Suprapubic skin (tissue), 4 donors: ENCODE measurements at places on chromosomes 12 and 14.

DNA sequence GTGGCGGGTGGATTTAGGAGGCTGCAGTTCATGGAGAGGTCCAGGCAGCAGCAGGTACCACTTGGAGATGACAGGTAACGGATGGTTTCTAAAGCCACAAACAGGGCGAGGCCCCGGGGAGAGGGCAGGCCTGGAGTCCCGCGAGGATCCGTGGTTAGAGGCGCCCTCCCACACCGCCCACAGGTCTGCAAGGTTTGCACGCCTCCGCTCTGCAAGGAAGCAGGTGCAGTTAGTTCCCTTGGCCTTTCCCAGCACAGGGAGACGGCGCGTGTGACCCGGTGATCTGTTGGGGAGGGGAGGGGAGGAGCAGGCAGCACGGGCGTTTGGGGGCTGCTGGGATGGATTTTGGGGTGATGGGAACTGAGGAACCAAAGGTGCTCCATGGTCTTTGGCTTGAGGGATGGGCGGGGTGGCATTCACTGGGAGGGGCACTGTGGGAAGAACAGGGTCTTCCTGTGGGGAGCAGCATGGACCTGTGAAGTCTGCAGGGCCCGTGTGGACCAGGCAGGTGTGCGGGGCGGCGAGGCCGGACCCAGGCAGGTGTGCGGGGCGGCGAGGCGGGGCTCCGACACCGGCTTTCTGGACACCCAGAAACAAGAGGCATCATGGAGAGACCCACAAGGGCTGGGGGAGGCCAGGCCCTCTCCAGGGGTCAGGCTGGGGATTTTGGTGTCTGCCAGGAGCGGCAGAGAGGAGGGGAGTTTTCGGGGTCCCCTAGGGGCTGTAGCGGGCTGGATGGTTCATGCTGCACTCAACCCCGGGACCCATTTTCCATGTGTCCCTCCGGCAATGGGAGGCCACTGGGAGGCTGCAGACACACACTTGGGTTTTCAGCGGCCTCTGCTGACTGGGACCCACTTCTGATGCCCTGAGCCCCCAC, 29.1 kb downstream of the NOC4L start:
- H3K27ac ChIP-seq, result no peak overlapping the region
- H3K4me3 ChIP-seq, result no peak overlapping the region
- peaks cover 93% of the 10 kb centered on the region for H3K27me3 ChIP-seq
- no peaks in the 10 kb centered on the region for H3K36me3 ChIP-seq

GRCh38 chr14:93379831-93380230, 32.8 kb downstream of the COX8C start:
- no peak overlapping the region for H3K4me3 ChIP-seq
- H3K27me3 ChIP-seq, result no peaks in the 10 kb centered on the region
- no peak for DNase-seq
- H3K4me1 ChIP-seq, result no peaks in the 10 kb centered on the region
- no peak overlapping the region for H3K27ac ChIP-seq

DNA sequence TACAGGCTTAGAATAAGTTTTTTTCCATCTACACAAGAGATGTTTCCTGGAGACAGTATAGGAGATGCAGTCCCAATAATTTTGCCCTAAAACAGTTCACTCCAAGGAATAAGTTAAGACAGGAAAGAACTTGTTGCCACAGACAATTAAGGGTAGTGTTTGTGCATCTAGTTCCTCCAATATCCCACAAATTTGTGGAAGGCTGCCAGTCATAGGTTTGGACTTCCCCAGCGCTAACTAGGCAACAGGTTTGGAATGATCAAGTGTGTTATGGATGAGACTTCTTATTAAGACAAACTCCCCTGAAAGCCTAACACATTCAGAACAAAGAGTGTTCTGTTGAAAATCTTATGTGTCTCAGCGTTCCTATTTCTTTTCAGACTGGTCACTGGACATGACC, 611.0 kb downstream of the CCER1 start:
- no peaks in the 10 kb centered on the region for H3K27me3 ChIP-seq
- H3K4me1 ChIP-seq, result peaks cover 3% of the 10 kb centered on the region

- no peak for DNase-seq
- peaks cover 58% of the 10 kb centered on the region for H3K4me1 ChIP-seq
- no peaks in the 10 kb centered on the region for H3K27me3 ChIP-seq
Measured at GRCh38 chr12:14394317-14395073, 29.0 kb downstream of the ATF7IP start.

DNA sequence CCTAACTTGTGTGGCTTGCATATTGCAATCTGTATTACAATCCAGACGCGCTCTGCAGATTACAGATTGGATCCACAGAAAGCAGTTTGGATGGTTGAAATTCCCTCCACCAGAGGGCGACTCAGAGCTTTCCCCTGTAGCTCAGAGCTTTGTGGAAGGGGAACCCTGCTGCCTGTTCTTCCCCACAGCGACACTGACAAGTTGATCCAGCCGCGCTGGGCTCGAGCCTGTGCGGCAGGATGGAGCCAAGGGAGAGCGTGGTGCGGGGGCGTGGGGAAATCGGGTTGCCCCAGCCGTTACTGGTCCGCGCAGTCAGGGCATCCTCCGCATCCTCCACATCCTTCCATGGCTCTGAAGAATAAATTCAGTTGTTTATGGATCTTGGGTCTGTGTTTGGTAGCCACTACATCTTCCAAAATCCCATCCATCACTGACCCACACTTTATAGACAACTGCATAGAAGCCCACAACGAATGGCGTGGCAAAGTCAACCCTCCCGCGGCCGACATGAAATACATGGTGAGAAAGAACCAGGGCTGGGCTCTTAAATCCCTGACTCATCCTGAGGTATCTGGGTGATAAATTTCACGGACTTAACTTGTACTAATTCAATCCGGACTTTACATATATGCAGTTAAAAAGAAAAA, at the start of gene GLIPR1L1:
GLIPR1L1 (plus strand) TSS at position 287 of the 647 bp plus-strand sequence; CDS start at position 346, 59 bp downstream.
- DNase-seq, result peak; percentile 89
- no peaks in the 10 kb centered on the region for H3K36me3 ChIP-seq
- H3K4me1 ChIP-seq, result peaks cover 15% of the 10 kb centered on the region
- H3K27ac ChIP-seq, result no peak within 1 kb of the TSS

GRCh38 chr12:19546611-19547162, 107.4 kb downstream of the AEBP2 start:
- H3K4me3 ChIP-seq, result peak overlapping the region; percentile 25
- no peaks in the 10 kb centered on the region for H3K36me3 ChIP-seq
- peak overlapping the region; percentile 81 for H3K27ac ChIP-seq
- no peak for DNase-seq
- peaks cover 25% of the 10 kb centered on the region for H3K4me1 ChIP-seq

DNA sequence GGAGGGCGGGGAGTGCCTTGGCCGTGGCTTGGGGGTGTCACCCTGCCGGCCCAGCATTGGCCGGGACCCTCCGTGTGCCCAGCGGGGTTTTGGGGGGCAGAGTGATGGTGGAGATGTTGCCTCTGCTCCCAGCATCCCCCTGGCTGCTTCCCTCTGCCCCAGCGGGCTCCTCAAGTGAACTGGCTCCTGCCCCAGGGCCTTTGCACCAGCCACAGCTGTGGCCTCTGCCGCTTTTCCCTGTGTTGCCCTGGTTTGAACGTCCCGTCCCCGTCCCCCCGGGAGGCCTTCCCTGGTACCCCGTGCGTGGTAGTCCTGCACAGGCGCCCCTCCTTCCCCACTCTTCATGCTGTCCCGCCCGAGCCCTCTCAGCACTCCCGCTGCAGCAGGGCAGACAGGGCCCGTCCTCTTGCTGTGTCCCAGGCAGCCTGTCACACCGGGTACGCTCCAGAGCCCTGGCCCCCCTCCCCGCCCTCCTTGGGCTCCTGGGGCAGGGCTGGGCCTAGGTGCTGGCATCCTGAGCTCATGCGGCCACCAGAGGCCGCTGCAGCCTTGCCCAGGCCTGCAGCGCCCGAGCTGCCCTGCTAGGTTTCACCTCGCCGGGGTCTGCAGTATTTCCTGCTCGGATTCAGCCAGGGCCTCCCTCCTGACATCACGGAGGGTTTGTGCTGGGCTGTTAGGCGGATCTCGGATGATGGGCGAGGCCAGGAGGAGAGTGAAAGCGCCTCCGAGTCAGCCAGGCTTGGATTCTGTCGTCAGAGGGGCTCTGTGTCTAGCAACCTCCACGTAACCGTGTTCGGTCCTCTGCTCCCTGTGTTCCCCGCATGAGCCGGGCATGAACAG, 9.5 kb downstream of the NOC4L start:
- H3K36me3 ChIP-seq, result peaks cover 24% of the 10 kb centered on the region
- H3K27me3 ChIP-seq, result no peaks in the 10 kb centered on the region
- DNase-seq, result no peak
- H3K27ac ChIP-seq, result no peak overlapping the region
- H3K4me3 ChIP-seq, result peak overlapping the region; percentile 35

DNA sequence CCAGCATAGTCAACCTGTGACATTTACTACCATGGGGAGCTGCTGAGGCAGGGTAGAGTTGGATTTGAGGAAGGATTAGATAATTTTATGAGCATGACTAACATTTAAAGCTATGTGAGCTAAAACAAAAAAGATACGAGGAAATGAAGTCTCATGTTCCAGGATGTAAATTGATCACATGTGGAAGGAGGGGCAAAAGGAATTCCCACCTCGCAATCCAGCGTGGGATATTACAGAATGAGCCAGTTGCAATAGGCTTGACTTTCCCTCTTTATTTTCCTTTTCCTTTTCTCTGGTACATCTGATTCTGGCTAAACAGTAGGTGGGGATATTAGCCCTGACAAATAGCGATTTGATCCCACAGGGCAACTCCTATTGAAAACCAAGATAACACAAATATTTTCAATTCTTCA, 214.9 kb upstream of the HMGA2 start:
- peaks cover 3% of the 10 kb centered on the region for H3K27me3 ChIP-seq
- H3K27ac ChIP-seq, result no peak overlapping the region
- no peak overlapping the region for H3K4me3 ChIP-seq
- H3K4me1 ChIP-seq, result no peaks in the 10 kb centered on the region
- no peak for DNase-seq

GRCh38 chr14:20772650-20773049, 4.4 kb downstream of the EDDM3B start:
- H3K4me1 ChIP-seq, result no peaks in the 10 kb centered on the region
- H3K36me3 ChIP-seq, result no peaks in the 10 kb centered on the region
- H3K27me3 ChIP-seq, result peaks cover 5% of the 10 kb centered on the region
- no peak overlapping the region for H3K4me3 ChIP-seq
- no peak overlapping the region for H3K27ac ChIP-seq

GRCh38 chr12:62525271-62525670, 58.6 kb downstream of the MON2 start:
- H3K36me3 ChIP-seq, result peaks cover 10% of the 10 kb centered on the region
- no peak overlapping the region for H3K4me3 ChIP-seq
- H3K4me1 ChIP-seq, result no peaks in the 10 kb centered on the region
- DNase-seq, result no peak
- no peaks in the 10 kb centered on the region for H3K27me3 ChIP-seq

DNA sequence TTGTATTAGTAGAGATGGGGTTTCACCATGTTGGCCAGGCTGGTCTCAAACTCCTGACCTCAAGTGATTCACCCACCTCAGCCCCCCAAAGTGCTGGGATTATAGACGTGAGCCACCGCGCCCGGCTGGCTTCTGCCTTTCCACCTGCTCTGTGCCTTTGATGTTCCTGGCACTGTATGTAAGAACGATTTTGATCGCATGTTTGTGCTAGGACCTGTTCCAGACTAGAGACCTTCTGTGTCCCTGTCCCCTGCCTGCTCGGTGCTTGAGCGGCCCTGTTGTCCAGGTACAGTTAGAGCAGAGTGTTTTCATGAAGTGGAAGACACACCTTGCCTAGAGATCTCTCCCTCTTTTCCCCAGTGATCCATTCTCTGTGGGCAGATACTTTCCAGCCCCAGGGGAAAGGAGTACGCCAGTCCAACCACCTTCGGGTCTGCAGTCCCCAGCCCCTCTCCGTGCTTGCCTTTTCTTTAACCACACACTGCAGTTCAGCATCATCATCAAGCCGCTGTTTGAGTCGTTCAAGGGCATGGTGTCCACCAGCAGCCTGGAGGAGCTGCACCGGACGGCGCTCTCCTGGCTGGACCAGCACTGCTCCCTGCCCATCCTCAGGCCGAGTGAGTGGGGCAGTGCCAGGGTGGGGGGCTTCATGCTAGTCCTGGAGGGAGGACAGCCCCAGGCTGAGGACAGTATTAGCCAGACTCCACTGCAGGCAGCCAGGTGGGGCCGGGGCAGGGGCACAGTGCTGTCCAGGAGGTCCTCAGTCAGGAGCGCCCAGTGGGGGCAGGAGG, 33.4 kb downstream of the IL31 start:
- H3K4me1 ChIP-seq, result peaks cover 4% of the 10 kb centered on the region
- peaks cover 63% of the 10 kb centered on the region for H3K36me3 ChIP-seq
- DNase-seq, result no peak
- no peak overlapping the region for H3K4me3 ChIP-seq

DNA sequence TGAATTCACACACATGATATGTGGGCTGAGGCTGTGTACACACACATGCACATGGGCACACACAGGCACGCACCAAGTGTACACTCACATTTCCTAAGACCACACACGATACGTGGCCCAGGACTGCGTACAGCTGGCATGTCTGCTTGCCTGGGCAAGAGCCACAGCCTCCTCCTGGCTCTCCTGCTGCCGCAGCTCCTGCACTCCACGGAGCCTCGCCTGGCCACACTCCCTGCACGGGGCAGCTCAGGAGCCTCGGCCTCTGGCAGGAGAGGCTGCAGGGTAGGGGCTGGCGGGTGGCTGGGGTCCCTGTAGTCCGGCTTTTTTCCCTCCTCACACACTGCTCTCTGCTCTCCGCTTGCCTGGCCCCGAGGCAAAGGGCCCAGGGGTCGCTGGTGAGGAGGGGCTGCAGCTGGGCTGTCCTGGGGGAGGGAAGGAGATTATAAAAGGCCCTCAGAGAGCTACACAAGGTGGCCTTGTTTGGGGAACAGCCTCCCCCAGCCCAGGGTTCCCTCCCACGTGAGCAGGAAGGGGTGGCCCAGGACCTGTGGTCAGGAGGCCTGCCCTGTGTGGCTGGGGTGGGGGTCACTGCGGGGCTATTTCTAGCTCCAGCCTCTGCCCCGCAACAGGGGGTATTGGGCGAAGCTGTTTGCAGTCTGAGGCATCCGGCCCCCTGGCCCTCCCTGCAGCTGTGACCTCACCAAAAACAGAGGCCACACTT, 89.0 kb upstream of the SFSWAP start:
- no peaks in the 10 kb centered on the region for H3K36me3 ChIP-seq
- no peak overlapping the region for H3K27ac ChIP-seq
- peak; percentile 44 for DNase-seq
- peaks cover 45% of the 10 kb centered on the region for H3K27me3 ChIP-seq
- H3K4me3 ChIP-seq, result no peak overlapping the region

DNA sequence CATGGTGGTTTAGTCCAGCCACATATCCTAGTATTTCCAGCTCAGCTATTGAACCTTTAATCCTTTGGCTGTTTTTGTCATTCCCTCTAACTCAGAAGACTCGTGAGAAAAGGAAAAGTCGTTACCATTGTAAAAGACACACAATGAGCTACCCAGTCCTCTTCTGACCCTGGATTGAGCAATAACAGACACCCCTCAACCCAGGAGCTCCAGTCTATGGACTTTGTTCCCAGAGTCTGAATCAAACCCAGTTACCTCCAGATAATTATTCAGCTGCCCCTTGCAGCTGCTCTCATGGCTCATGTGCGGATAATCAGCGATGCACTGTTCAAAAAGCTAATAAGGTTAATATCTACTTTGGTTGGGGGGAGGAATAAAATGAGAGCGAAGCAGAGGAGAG, 402.4 kb downstream of the BTG1 start:
- H3K36me3 ChIP-seq, result no peaks in the 10 kb centered on the region
- no peaks in the 10 kb centered on the region for H3K4me1 ChIP-seq
- H3K27ac ChIP-seq, result no peak overlapping the region
- H3K4me3 ChIP-seq, result no peak overlapping the region

GRCh38 chr14:105146181-105146975, 22.2 kb downstream of the JAG2 start:
- H3K4me3 ChIP-seq, result no peak overlapping the region
- H3K36me3 ChIP-seq, result peaks cover 60% of the 10 kb centered on the region
- no peak overlapping the region for H3K27ac ChIP-seq
- no peak for DNase-seq
